ENCODE measurements at places on chromosomes 7 and 10.

GRCh38 chr7:25375805-25376600 lies 147.7 kb upstream of the NPVF start:
- DNase-seq: no peak

DNA sequence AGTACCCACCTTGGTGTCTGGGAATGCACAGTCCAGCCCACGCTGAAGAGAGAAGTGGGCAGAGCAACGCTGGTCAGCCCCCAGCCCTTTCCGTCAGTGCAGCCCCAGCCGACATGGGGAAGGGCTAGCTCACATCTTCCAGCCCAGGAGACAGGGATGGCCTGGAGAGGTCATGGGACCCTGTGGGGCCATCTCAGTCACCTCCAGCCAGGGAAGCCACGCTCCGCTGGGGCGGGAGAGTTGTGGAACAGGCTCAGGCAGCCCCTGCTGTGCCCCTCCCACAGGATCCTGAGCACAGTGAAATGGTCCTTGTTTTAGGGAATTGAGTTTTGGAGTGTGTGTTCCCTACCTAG lies 85.1 kb downstream of the PAXIP1 start:
- no peak for DNase-seq

GRCh38 chr7:14738086-14738485 lies 164.5 kb downstream of the DGKB start:
- DNase-seq: no peak

- no peak for DNase-seq
Observed at GRCh38 chr7:47725031-47725780, 143.3 kb upstream of the TNS3 start.

GRCh38 chr10:24779737-24780136 lies 56.0 kb upstream of the ARHGAP21 start:
- DNase-seq: no peak
